ENCODE measurements at places on chromosomes 16 and 17. TPM values are rescaled to one million over a fixed set of nuclear protein-coding genes. Genes with fewer than 3 reads are reported as not detected.

- no peak for DNase-seq
Measured at GRCh38 chr16:52677501-52677900, 130.6 kb upstream of the TOX3 start.

DNA sequence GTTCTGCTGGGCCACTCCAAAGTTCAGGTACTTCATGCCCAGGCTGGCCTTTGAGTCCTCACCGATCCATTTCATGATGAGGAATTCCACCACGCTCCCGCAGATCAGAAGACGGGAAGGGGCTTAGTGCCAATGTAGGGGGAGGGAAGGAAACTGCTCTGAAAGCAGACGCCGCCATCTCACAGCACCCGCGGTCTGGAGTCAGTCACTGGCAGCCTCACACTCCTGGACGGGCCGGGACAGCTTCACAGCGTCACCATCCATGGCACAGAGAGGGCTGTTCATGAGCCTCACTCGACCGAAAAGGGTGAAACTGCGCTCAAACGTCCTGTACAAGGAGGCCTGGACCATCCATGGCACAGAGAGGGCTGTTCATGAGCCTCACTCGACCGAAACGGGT is 62.0 kb downstream of the RPH3AL start:
- DNase-seq: no peak

The ZDHHC1 gene
- polyA plus RNA-seq: 3.5 TPM

DNA sequence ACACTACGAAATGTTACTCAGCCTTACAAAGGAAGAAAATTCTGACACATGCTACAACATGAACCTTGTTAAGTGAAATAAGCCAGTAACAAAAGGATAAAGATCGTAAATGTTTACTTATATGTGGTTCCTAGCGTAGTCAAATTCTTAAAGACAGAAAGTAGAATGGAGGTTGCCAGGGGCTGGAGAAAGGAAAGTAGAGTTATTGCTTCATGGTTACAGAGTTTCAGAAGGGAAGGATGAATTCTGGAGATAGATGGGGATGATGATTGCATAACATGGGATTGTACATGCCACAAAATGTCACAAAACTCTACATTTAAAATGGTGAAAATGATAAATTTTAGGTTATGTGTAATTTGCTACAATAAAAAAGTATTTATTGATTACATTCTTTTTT is 103.8 kb downstream of the CHD9NB start:
- no peak for DNase-seq

The GUCY2D gene
- polyA plus RNA-seq: 0.01 TPM

DNA sequence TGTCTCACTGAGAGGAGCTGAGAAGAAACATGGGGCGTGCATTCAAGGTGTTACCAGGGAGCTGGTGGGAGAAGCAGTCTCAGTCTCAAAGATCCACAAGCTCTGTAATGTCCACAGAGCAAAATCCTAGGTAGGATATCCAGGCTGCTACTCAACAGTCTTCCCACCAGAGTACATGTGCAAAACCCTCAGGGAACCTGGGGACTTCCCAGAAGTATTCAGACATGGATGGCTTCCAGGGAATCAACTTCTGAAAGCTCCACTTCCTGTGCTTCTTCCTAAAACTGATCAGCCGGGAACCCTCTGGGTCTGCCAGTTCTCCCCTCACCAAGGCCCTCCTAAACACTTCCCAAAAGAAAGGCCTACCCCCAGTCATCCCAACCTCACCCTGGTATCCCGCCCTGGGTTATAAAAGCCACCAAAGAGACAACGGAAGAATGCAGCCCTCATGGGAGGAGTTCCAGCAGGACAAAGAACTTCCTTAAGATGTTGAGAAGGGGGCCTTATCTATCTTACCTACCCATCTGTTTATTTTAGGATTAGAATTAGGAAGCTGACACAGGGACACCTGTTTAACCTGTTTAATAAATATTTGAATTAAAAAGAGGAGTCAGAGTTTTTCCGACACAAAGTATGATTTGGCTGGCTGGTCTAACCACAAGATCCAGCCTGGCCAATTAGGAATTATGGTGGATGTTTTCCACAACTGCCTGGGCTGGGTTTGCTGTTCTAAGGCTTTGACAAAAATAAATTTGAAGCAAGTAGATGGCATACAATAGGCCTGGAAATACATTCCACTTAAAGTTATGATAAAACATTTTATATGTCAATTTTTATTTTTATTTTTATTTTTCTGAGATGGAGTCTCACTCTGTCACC is 37.0 kb downstream of the CUEDC1 start:
- no peak for DNase-seq

- no peak for DNase-seq
Measured at GRCh38 chr17:59901604-59902003, 8.7 kb downstream of the RPS6KB1 start.

The EVI2B gene
- polyA plus RNA-seq: 0.43 TPM

The CDRT15L2 gene
- polyA plus RNA-seq: not detected

GRCh38 chr17:37714897-37715296 is 30.0 kb downstream of the HNF1B start:
- no peak for DNase-seq

The ACSM3 gene
- polyA plus RNA-seq: 0.29 TPM

GRCh38 chr17:44314869-44315661 is 6.7 kb downstream of the RUNDC3A start:
- DNase-seq: no peak

- no peak for DNase-seq
Measured at GRCh38 chr17:43976963-43977837, 23.5 kb upstream of the PYY start.

DNA sequence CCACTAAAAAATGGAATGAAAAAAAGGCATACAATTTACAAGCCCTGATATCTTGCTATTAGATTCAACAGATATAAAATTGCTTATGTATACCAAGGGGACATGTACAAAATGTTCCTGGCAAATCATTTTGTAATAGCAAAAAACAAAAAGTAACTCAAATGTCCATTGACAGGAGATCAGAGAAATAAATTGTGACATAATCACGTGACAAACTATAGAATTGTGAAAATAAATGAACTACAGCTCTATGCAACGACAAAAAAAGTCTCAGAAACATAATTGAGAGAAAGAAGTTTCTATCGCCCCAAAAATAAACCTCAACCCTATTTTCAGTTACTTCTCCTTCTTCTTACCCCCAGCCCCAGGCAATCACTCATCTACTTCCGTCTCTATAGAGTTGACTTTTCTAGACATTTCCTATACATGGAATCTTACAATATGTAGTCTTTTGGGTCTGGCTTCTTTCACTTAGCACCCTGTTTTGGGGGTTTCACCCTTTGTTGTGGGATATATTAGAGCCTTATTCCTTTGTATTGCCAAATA is 12.1 kb upstream of the ACE start:
- DNase-seq: no peak

The STH gene
- polyA plus RNA-seq: not detected

The CD300A gene
- polyA plus RNA-seq: not detected

- DNase-seq: no peak
Measured at GRCh38 chr16:57576429-57576870, 34.0 kb downstream of the ADGRG5 start.

DNA sequence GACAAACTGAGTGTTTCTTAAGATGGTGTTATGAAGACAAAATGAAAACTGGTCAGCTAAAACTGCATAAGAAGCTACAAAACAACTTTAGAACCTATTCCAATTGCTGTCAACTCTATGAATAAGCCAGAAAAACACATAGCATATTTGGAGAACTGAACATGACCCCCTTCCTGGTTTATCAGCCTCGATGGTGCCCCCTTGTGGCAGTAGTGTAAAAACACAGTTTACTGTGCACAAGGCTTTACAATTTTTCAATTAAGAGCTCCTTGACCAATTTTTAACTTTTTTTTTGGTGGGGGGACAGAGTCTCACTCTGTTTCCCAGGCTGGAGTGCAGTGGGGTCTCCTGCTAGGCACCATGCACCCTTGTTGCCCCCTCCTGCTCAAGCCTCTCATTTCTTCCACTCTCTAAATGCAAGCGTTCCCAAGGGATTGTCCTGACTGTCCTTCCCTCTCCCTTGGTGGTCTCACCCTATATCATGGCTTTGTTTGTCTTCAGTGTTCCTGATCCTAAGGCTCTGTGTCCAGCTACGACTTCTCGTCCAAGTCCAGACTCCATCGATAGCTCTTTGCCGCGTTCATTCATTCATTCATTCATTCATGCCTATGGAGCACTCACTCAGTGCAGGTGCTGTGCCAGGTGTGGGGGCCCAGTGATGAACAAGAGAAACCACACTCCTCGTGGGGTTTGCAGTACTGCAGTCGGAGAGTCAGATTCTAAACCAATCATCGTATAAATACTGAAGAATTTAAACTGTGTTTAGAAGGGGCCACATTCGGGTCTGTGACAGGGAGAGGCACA is 7.5 kb downstream of the EIF1 start:
- no peak for DNase-seq

The EME2 gene
- polyA plus RNA-seq: 4.0 TPM

DNA sequence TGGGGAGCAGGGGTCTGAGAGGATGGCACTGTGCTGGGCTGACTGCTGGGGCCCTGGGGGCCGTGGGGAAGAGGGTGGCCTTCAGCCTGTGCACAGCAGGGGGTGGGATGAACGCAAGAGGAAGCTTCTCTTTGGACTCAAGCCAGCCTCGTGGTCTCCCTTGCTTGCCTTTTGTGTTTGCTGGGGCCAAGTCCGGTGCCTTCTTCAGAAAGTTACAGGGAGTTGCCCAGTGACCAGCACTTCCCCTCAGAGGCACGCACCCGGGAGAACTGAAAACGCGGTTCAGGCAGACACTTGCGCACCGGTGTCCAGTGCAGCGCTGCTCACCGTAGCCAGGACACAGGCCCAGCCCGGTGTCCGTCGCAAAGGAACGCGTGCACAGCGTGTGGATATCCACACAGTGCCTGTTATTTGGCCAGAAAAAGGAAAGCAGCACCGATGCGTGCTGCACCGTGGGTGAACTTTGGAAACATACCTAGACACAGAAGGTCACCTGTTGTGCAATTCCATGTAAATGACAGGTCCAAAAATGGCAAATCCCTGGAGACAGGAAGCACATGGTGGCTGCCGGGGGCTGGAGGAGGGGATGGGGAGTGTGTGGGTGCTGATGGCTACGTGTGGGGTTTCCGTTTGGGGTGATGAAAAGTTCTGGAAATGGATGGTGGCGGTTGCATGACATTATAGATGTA is 29.4 kb upstream of the NUDT16L1 start:
- DNase-seq: no peak

GRCh38 chr17:68455901-68456338 is 1.4 kb downstream of the WIPI1 start:
- peak; percentile 55 for DNase-seq

- DNase-seq: no peak
Measured at GRCh38 chr17:8012996-8013640, 10.7 kb downstream of the GUCY2D start.

The RNF166 gene
- polyA plus RNA-seq: 7.8 TPM

The SULT1A1 gene
- 0.13 TPM for polyA plus RNA-seq

The BANP gene
- polyA plus RNA-seq: 11.4 TPM

DNA sequence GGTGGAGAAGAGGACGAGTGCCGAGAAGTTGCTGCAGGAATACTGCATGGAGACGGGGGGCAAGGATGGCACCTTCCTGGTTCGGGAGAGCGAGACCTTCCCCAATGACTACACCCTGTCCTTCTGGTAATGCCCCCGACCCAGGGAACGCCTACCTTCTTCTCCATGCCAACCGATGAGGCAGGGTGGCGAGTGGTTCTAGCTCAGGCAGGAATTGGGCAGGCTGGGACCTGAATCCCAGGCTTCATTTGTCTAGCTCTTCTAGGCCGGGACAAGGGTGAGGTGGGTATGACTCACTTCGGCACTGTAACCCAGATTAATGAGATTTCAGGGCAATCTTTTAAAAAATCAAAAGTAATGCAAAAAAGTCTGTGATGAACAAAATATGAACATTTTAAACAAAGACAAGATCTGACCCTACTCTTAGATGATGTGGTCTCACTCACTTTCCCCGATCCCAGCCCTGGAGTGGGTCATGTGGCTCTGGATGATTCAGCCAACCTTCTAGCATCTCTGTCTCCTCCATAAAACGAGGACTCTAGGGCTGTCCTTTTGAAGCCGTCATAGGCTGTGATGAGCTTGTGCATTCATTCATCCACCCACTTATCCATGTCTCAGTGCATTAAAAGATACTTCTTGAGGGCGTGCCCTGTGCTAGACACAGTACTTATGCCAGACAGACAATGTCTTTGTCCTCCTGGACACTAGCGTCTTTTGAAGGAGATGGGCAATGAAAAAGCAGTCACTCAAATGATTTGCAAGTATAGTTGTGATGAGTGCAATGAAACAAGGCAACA is 102.6 kb downstream of the SDR42E1 start:
- no peak for DNase-seq

DNA sequence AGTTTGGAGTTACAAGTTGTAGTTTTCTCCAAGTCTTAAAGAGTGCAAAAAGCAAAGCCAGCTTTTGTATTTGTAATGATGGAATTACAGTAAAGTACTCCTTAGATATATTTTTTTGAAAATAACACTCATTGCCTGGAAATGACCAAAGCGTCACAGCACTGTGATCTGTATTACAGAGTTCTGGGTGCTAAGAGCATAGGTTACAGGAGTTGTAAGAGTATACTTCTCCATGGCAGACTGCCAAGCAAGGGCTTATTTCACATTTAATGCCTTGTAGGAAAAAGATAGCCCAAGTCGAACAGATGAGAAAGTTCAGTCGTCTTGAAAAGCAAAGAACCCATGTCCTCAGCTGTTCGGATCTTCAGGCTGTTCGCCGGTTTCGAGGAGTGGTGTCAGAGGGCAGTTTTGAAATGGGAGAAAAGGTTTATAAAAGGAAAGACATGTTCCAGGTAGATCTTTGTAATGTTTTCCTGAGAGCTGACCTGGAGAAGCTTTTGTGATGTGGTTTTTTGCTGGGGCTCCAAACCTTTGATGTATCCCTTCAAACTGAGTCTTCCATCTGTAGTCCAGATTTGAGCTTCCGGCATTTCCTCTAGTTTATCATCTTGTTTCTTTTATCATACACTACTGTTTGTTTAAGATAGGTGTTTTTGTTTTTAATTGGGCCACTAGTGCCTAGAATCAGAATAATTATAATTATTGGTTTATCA is 41.3 kb downstream of the ERCC4 start:
- DNase-seq: no peak

The FASN gene
- 11.3 TPM for polyA plus RNA-seq

- DNase-seq: no peak
Measured at GRCh38 chr17:60006160-60006559, 41.6 kb upstream of the RNFT1 start.
